ENCODE measurements at places on chromosomes 12 and 14.
A peak's percentile ranks its signal among the peaks of the same experiment; 100 is the strongest.

- H3K27ac ChIP-seq, result no peak overlapping the region
- H3K4me3 ChIP-seq, result no peak overlapping the region
- H3K36me3 ChIP-seq, result no peaks in the 10 kb centered on the region
- H3K27me3 ChIP-seq, result peaks cover 31% of the 10 kb centered on the region
- H3K4me1 ChIP-seq, result peaks cover 10% of the 10 kb centered on the region
Measured at GRCh38 chr12:42469355-42470175, 120.0 kb downstream of the PRICKLE1 start.

- no peak overlapping the region for H3K4me3 ChIP-seq
- H3K4me1 ChIP-seq, result peaks cover 7% of the 10 kb centered on the region
- no peak for DNase-seq
- H3K27me3 ChIP-seq, result no peaks in the 10 kb centered on the region
Measured at GRCh38 chr14:56490379-56490778, 89.2 kb upstream of the TMEM260 start.

GRCh38 chr12:113244478-113244958 lies 23.3 kb downstream of the TPCN1 start:
- peaks cover 17% of the 10 kb centered on the region for H3K36me3 ChIP-seq
- DNase-seq, result peak; percentile 21
- no peaks in the 10 kb centered on the region for H3K27me3 ChIP-seq
- H3K4me3 ChIP-seq, result no peak overlapping the region

DNA sequence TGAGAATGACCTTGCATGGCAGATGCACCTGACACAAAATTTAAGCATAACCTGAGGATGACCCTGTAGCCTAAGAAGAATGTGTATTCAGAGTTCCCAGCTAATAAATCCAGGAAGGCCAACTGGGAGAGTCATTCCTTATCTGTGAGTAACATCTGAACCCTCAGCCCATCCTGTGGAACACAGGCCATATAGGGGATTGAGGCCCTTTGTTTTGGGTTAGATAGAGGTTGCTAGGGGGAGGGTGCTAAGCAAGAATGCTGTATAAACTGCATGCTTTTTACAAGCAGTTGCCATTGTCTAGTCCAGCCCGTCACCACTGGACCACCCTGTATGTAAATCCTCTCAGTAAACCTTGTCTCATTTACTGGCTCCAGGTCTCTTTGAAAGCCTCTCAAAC lies 77.0 kb downstream of the BICD1 start:
- no peaks in the 10 kb centered on the region for H3K27me3 ChIP-seq
- H3K36me3 ChIP-seq, result peaks cover 4% of the 10 kb centered on the region
- H3K4me3 ChIP-seq, result no peak overlapping the region
- DNase-seq, result no peak
- no peaks in the 10 kb centered on the region for H3K4me1 ChIP-seq

DNA sequence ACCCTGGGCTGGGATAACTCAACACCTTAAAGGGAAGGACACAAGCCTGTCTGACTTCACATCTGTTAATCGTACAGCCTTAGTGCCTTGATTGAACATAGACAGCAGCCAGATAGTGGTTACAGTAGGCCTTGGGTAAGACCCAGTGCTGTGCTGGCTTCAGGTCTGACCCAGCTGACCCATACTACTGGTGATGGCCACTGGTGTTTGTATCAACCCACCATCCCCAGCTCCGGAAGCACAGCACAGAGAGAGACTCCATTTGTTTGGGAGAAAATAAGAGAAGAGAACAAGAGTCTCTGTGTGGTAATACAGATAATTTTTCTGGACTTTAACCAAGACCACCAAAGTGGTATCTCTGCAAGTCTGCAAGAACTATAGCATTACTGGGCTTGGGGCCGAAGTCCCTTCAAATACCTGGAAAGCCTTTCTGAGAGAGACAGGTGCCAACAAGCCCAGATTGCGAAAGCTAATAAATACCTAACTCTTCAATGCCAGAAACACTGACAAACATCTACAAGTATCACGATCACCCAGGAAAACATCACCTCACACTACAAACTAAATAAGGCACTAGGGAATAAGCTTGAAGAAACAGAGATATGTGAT lies 330.1 kb upstream of the GARIN2 start:
- no peak for DNase-seq
- H3K4me1 ChIP-seq, result no peaks in the 10 kb centered on the region
- no peak overlapping the region for H3K4me3 ChIP-seq
- H3K27me3 ChIP-seq, result no peaks in the 10 kb centered on the region
- no peak overlapping the region for H3K27ac ChIP-seq

- H3K27me3 ChIP-seq, result no peaks in the 10 kb centered on the region
- H3K27ac ChIP-seq, result no peak overlapping the region
Measured at GRCh38 chr14:21346532-21347135, 37.2 kb downstream of the SUPT16H start.

DNA sequence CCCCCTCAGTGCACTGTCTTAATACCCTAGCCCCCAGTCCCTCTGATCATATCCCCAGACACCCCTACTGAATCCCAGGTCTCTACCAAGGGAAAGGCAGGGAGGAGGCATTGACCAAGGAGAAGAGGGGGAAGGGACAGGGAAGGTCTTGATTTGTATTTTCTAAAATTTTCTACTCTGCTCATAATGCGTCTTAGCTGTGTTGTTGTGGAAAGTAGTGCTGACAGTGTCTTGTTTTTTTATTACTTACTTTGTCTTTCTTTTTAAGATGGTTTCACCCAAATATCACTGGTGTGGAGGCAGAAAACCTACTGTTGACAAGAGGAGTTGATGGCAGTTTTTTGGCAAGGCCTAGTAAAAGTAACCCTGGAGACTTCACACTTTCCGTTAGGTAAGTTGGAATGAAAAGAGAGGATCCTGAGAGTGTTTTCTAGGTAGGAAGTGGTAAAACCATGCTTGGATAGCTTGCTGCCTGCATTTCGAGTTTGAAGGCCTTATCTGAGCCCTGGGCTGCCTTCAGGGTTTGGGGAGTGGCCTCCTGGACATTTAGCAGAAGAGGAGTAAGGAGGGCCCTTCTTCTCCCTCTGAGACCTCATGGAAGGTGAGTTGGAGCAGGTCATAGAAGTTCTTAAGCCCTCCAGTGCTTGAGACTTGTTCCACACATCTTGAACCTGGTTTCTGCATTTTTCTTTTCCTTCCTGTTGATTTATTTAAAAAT lies 27.4 kb downstream of the PTPN11 start:
- DNase-seq, result no peak
- H3K27ac ChIP-seq, result peak overlapping the region; percentile 73
- H3K36me3 ChIP-seq, result peaks cover 20% of the 10 kb centered on the region
- peaks cover 12% of the 10 kb centered on the region for H3K4me1 ChIP-seq

DNA sequence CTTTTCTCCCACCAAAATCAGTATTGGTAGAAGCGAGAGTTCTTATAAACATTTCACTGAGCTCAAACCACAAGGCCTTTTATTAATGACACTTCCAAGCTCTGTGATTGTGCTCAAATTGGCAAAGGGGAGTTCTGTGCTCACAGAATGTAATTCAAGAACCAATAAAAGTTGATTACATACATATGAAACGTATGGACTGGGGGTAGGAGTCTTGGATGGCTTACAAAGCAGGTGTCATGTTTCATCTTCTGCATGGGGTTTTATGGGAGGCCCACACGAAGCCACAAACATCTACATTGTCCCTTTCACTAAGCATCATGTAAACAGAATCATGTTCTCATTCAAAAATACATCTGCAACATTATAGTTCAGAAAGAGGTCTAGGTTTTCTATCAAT lies 828.3 kb downstream of the VRK1 start:
- DNase-seq, result no peak
- no peak overlapping the region for H3K27ac ChIP-seq
- no peaks in the 10 kb centered on the region for H3K36me3 ChIP-seq
- peaks cover 12% of the 10 kb centered on the region for H3K4me1 ChIP-seq

- no peaks in the 10 kb centered on the region for H3K36me3 ChIP-seq
- no peak overlapping the region for H3K27ac ChIP-seq
- no peak for DNase-seq
- no peak overlapping the region for H3K4me3 ChIP-seq
- H3K27me3 ChIP-seq, result peaks cover 2% of the 10 kb centered on the region
- no peaks in the 10 kb centered on the region for H3K4me1 ChIP-seq
Measured at GRCh38 chr12:106189341-106189740, 50.6 kb upstream of the NUAK1 start.

DNA sequence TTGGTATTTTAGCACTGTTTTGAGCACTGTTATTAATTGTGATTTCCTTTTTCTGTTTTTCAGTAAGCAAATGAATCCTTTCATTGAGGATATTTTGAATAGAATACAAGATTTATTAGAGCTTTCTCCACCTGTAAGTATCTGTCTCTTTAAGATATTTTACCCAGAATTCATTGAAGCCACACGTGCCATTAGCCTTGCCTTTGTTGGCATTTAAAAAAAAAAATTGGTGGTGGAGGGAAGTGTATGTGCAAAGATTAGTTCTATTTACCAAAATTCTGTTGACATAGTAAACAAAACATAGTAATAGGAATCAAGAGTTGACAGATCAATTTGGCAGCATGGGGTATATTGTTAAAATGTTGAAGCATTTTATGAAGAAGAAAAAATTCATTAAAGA lies 23.8 kb downstream of the XPOT start:
- peaks cover 77% of the 10 kb centered on the region for H3K36me3 ChIP-seq
- no peaks in the 10 kb centered on the region for H3K27me3 ChIP-seq
- no peak overlapping the region for H3K4me3 ChIP-seq
- no peak for DNase-seq
- no peaks in the 10 kb centered on the region for H3K4me1 ChIP-seq

- no peak for DNase-seq
- peaks cover 19% of the 10 kb centered on the region for H3K36me3 ChIP-seq
- H3K27ac ChIP-seq, result peak overlapping the region; percentile 71
- no peak overlapping the region for H3K4me3 ChIP-seq
- H3K27me3 ChIP-seq, result no peaks in the 10 kb centered on the region
- H3K4me1 ChIP-seq, result peaks cover 39% of the 10 kb centered on the region
Measured at GRCh38 chr12:121894633-121895032, 6.0 kb downstream of the PSMD9 start.

GRCh38 chr12:64450711-64451486 lies 1.0 kb upstream of the TBK1 start:
- H3K27me3 ChIP-seq, result no peaks in the 10 kb centered on the region
- peak overlapping the region; percentile 91 for H3K27ac ChIP-seq
- H3K4me3 ChIP-seq, result peak overlapping the region; percentile 88
- H3K4me1 ChIP-seq, result peaks cover 47% of the 10 kb centered on the region
- no peak for DNase-seq

- peaks cover 8% of the 10 kb centered on the region for H3K4me1 ChIP-seq
- no peak overlapping the region for H3K4me3 ChIP-seq
- peaks cover 5% of the 10 kb centered on the region for H3K36me3 ChIP-seq
Measured at GRCh38 chr14:68089146-68089731, 269.7 kb downstream of the RAD51B start.

GRCh38 chr14:103209506-103209905 lies 86.2 kb downstream of the TNFAIP2 start:
- DNase-seq, result no peak
- no peak overlapping the region for H3K27ac ChIP-seq
- H3K36me3 ChIP-seq, result peaks cover 2% of the 10 kb centered on the region

- H3K4me1 ChIP-seq, result peaks cover 7% of the 10 kb centered on the region
- no peak overlapping the region for H3K4me3 ChIP-seq
- DNase-seq, result no peak
- H3K36me3 ChIP-seq, result peaks cover under 1% of the 10 kb centered on the region
- no peaks in the 10 kb centered on the region for H3K27me3 ChIP-seq
Measured at GRCh38 chr12:76792828-76793227, 28.9 kb downstream of the ZDHHC17 start.

GRCh38 chr14:36027354-36027753 lies 149.2 kb downstream of the PTCSC3 start:
- H3K27ac ChIP-seq, result no peak overlapping the region
- no peak overlapping the region for H3K4me3 ChIP-seq
- no peaks in the 10 kb centered on the region for H3K4me1 ChIP-seq
- no peaks in the 10 kb centered on the region for H3K36me3 ChIP-seq

DNA sequence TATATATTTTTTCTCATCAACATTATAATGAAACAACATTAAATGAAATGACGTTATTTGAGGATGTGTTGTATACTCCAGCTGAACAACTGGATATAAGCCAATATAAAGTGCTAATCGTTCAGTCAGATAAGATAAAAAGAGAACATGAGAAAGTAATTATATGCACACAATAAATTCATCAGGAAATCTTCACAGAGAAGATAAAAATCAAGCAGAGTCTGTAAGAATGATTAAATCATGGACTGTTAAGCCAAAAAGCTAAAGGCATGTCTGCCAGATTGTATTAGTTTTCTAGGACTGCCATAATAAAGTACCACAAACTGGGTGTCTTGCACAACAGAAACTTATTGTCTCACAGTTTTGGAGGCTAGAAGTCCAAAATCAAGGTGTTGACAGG lies 178.6 kb downstream of the NELL2 start:
- H3K4me3 ChIP-seq, result no peak overlapping the region
- DNase-seq, result no peak
- no peak overlapping the region for H3K27ac ChIP-seq

DNA sequence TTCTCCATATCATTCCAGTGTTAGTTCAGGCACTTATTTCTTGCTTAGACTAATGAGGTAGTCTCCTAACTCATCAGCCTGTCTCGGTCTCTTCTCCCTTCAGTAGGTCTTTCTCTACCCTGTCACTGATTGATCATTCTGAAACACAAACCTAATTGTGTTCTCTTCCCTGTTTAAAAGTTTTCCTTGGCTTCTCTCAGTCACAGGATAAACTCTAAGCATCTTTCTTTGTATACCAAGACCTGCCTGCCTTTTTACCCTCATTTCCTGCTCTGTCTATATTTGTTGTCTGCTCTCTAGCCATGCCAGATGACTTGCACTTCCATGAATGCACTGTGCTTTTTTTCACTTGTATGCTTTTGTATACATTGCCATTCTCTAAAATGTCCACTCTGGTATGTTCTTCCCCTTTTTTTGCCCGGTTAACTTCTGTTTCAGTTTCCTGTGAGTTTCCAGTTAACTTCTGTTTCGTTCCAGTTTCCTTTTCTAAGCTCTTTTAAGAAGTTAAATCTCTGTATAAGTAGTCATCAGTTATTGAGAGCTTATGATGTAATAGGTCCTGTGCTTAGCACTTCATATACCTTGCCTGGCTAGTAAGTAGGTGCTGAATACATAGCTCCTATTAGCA lies 12.8 kb downstream of the DIP2B start:
- no peaks in the 10 kb centered on the region for H3K27me3 ChIP-seq
- H3K36me3 ChIP-seq, result peaks cover 3% of the 10 kb centered on the region
- H3K4me1 ChIP-seq, result peaks cover 53% of the 10 kb centered on the region

DNA sequence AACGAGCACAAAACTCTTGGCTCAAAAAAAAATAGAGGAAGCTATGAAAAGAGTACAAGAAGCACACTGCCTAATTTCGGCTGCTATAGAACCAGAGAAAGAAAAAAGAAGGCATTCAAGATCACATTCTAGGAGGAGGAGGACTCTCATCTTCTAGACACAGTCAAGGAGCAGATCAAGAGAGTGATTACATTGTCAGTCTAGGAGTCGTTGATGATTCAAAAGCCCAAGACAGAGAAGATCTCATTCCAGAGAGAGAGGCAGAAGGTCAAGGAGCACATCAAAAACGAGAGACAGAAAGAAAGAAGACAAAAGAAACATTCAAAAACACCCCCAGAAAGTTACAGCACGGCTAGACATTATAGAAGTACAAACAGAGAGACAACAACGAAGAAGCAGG lies 131.8 kb upstream of the AEBP2 start:
- no peak for DNase-seq
- H3K27me3 ChIP-seq, result no peaks in the 10 kb centered on the region
- H3K4me1 ChIP-seq, result peaks cover 4% of the 10 kb centered on the region

Measured in activated CD4-positive, alpha-beta memory T cell treated with anti-CD3 and anti-CD28 coated beads for 36 hours (primary cell).